Urinary bladder (tissue), 4 donors: ENCODE measurements at places on chromosomes 4 and X. TPM values are rescaled to one million over a fixed set of nuclear protein-coding genes. Genes with fewer than 3 reads are reported as not detected.

The TAF1 gene
- 54.1 TPM for total RNA-seq

GRCh38 chrX:71577682-71578081, 555 bp upstream of the GCNA start:
- no peak for DNase-seq

- DNase-seq = peak; percentile 74
These were observed 164.7 kb downstream of the CHIC2 start for GRCh38 chr4:53899586-53900270.

DNA sequence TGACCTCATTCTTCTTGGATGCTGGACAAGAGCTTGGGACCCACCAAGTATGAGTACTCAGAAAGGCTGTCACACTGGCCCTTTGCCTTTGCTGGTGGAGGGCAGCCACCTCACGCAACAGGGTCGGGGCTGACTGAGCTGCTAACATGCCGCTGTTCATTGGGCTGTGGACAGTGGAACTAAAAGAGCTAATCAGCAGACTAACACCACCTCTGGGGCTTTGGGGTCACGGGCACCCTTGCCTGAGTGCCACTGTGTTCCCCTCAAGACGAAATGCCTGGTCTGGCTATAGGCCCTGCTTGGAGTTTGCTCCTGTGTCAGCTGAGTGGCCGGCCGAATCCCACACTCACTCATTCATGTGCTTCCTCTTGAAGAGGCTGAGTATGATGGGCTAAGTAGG, 559.6 kb downstream of the SPRY1 start:
- no peak for DNase-seq
